Kidney epithelial cell (primary cell): ENCODE measurements at places on chromosomes 5 and 9. TPM values are rescaled to one million over a fixed set of nuclear protein-coding genes. Genes with fewer than 3 reads are reported as not detected.

DCAF12 gene
- 39.9 and 46.3 TPM in 2 replicates for total RNA-seq

- DNase-seq = no peak
These were observed 130.0 kb downstream of the MPDZ start for GRCh38 chr9:13149454-13149853.

DNA sequence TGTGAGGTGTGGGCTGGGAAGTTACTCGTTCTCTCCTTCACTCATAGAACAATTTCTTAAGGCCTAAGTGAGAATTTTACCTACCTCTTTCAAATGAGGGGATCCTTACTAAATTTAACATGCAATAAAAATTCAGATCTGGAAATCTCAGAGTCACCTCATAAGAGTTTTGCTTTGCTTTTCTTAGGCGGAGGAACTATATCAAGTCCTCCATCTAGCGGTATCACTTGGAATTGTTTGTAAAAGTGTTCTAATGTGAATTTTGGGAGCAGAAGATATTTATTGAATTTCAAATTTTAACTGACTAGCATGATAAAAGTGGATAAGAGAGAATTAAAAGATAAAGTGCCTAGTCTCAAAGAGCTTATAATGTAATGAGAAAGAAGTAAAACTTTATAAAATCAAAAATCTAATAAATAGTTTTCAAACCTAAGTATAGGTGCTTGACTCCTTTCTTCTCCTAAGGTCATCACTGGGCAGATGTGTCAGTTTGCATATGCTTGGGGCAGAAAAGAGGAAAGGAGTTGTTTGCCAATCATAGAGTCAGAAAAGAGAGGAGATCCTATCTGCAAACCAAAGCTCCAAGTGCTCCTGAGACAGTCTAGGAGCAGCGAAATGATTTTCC, 145.7 kb upstream of the DAB2 start:
- no peak for DNase-seq

DNA sequence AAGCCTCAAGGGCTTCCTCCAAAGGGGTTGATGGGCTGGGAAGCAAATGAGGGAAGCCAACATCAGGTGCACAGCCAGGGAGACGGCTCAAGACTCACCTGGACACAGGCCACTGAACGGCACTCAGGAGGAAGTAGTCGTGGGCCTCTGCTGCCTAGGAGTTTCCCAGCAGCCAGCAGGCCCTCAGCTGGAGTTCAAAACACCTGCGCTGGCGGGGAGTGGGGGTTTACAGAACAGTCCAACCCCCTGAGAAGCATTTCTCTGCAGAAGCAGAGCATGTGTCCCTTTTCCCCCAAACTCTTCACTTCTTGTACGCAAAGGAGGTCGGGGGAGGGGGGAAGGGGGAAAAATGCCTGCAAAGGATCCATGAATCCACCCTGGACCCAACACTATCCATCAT, 2.3 kb downstream of the WHRN start:
- no peak for DNase-seq

DNA sequence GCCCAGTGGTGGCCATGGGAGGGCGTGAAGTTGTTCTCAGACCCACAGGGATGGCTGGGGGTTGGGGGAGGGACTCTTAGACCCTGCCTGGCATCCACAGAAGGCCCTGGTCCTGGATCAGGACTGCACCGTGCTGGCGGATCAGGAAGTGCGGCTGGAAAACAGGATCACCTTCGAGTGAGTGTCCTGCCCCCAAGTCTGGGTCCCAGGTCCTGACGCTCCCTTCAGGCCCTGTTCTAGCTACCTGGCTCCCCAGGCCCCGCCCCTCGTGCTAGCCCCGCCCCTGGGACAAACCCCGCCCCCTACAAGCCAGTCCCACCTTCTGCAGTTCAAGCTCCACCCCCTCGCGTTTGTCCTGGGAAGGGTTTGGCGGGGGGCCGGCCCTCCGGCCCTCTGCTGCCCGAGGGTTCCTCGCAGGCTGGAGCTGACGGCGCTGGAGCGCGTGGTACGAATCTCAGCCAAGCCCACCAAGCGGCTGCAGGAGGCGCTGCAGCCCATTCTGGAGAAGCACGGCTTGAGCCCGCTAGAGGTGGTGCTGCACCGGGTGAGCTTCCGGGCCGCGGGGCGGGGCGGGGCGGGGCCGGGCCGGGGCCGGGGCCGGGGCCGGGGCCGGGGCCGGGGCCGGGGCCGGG, 12.9 kb downstream of the RGS14 start:
- DNase-seq = peak; percentile 65
